ENCODE measurements at places on chromosomes 12 and 14. TPM values are rescaled to one million over a fixed set of nuclear protein-coding genes. Genes with fewer than 3 reads are reported as not detected.
A peak's percentile ranks its signal among the peaks of the same experiment; 100 is the strongest.

- DNase-seq = no peak
These were observed 74.7 kb downstream of the RPS6KA5 start for GRCh38 chr14:90985601-90986242.

GRCh38 chr14:54852215-54852614 is 50.4 kb downstream of the GCH1 start:
- DNase-seq = no peak

- peak; percentile 76 for DNase-seq
These were observed 960 bp upstream of the LRFN5 start for GRCh38 chr14:41605550-41606281.

DNA sequence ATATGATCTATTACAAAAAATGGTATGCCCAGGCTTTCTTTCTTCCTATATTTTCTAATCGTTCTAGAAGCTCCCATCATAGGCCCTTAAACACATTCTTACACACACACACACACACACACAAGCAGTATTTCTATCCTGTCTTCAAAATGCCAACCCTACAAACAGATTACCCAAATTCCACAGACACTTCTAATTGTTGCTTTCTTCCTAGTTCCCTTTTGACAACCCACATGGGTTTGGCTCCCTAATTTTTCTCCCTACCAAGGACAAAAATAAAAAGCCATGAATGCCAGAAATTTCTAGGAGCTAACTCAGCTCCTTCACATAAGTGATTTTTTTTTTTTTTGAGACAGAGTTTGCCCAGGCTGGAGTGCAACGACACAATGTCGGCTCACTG is 60.3 kb upstream of the NTF3 start:
- DNase-seq = no peak

Gene GNPNAT1
- total RNA-seq = 43.5 TPM

Gene SCN8A
- 13.2 TPM for total RNA-seq

- no peak for DNase-seq
These were observed 5.5 kb downstream of the KRT80 start for GRCh38 chr12:52186118-52186840.

DNA sequence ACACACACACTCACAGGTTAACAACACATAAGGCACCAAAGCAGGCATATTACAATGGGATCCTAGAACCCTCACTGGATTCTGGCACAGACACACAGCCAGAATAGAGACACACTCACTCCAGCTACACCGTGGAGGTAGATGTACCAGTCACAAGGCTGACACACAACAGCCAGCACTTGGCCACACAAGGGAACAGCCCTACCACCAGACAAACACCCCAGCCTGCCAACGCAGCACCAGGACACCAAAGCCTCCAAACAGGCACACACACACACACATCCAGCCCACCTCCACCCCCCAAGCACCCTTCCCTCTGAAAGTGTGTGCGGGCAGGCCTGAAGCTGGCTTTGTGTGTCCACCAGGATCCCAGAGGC is 10.9 kb upstream of the ITGB7 start:
- DNase-seq = no peak

- DNase-seq = no peak
These were observed 74.6 kb downstream of the ZFP36L1 start for GRCh38 chr14:68718023-68718990.
